ENCODE measurements at places on chromosomes 5 and 9.

GRCh38 chr5:93053825-93054224 is 527.2 kb downstream of the NR2F1-AS1 start:
- no peak for DNase-seq

DNA sequence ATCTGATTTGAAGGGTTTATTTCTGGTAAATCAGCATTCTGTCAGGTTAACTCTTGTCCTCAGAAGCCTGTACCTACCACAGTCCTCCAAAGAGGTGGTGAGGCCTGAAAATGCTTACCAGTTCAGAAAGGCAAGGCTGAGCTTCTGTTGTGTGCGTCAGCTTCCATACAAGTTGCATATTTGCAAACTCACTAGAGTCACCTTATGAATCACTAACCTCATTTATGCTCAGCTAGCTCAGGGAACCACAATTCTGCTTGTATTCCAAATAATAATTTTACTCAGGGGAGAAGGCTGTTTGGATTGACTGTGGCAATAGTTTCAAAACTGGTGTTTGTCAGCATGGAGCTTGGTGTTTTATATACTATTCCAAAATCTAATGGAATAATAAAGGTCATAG is 355.1 kb upstream of the RFX3 start:
- DNase-seq = no peak

- DNase-seq = no peak
Observed at GRCh38 chr5:174528821-174529544, 195.4 kb upstream of the MSX2 start.

DNA sequence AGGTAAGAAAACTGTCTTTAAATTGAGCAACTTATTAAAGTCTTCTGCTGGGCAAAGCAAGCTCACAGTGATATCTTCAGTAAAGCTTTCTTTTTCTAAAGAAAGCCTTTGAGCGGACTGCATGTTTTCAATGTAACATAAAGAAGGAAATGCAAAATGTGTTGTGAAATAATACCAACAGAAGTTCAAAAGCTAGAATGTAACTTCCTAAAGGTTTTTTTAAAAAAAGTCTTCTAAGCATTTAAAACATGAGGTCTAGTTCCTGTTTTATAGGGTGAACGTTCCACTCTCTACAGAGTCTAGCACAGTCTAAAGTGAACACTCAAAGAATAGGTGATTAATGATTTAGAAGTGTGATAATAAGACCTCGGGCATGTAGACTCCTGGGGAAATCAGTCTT is 62.9 kb downstream of the DENND1A start:
- no peak for DNase-seq

DNA sequence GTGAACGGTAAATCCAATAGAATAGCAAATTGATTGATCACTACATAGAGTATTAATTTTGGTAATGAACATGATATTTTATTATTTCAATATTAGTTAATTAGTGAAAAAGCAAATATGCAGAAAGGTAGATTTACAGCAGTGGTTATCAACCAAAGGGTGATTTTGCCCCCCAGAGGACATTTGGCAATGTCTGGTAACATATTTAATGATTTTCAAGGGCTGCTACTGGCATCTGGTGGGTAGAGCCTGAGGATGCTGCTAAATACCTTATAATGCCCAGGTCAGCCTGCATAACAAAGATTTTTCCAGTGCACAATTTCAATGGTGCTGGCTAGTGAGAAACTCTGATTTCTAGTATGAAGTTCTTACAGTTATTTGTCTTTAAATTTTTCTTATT is 1313.7 kb downstream of the PTPRD start:
- no peak for DNase-seq

DNA sequence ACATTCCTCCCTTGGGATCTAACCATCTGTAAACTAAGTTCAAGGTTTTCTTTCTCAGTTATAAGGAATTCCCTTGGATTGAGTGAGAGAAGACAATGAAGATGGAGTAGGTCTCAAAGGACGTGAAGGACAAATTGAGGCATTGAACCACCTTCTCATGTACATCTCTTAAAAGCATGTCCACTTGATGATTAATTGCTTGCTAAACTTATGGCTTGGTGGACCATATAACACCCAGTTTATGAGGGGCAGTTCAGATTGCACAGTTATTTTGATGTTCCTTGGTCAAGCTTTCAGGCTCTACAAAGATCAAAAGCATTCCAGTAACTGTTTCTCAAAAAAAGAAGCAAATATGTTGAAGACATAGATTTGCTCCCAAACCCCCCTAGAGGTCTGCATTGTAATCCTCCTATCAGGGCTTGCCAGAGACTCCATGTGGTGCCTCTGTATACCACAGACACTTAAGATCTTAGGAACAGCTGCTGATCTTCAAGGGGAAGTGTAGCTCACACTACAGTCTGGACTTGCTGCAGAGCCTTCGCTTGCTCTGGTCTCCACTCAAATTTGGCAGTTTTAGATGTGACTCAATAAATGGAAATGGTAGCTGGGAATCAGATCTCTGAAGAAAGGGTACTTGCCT is 56.9 kb upstream of the ALDH1A1 start:
- no peak for DNase-seq

DNA sequence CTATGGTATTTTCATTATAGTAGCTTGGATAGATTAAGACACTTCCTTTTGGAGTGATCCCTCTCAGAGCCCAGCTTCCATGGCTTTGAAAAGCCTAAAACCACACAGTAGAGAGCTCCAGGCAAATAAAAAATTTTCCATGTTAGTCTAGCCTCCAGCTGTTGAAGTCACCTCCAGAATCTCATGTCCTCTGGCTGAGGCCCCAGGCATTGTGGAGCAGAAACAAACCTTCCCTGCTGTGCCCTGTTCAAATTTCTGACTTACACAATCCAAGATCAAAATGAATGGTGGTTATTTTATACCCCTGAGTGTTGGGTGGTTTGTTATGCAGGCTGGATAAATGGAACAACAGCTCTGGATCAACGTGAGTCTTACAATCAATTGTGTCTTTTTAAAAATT is 203.9 kb downstream of the ICE1 start:
- no peak for DNase-seq

GRCh38 chr5:83764101-83764500 is 43.4 kb upstream of the HAPLN1 start:
- DNase-seq = no peak

GRCh38 chr5:99334936-99335335 is 406.1 kb upstream of the CHD1 start:
- no peak for DNase-seq

GRCh38 chr5:136425921-136426320 is 60.6 kb upstream of the TRPC7 start:
- no peak for DNase-seq

DNA sequence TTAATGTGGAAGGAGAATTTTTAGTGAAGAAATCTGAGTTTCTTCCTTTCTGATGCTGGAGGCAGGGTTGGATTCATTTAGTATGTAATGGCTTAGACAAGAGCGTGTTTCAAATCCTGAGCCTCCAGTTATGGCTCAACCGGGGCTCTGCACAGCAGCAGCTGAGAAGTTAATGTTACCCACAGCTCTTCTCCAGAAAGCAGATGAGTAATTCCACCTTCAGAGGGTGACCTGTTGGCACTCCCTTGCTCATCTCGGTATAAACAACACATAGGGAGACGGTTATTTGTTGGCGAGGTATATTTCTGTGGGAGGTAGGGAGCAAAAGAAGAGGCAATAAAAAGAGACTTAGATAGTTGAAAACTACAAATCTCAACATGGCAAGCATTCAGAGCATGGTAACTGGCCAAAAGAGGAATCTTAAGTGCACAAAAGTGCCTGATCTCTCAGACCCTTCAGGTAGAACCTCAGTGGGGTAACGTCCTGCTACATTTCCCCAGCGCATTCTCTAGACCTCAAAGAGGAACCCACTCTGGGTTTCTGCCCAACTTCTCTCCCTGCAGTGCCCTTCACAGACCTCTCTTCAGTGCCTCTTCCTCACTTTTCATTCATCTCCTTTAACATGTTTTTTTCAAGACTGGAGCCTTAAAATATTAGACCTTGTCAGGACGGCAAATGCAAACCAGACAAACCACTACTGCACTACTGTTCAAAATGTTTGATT is 417.5 kb upstream of the ADAMTSL1 start:
- no peak for DNase-seq

- no peak for DNase-seq
Observed at GRCh38 chr9:116151199-116151598, 2.4 kb upstream of the PAPPA start.

DNA sequence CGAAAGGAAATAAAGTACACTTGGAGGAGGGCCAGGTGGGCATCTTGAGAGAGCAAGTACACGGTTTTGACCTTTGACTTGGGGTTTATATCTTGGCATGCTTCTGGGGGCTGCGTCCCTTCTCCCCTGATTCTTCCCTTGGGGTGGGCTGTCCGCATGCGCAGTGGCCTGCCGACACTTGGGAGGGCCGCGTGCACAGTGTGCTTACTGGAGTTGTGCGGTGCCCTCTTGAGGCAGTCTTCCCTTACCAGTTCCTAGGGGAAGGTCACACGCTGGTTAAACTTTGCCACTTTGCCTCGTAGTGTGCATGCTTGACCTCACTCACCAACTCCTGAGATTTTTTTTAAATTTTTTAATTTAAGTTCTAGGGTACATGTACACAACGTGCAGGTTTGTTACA is 4.3 kb upstream of the CLPTM1L start:
- DNase-seq = no peak

GRCh38 chr9:130235558-130236435 is 29.8 kb upstream of the HMCN2 start:
- peak; percentile 83 for DNase-seq

DNA sequence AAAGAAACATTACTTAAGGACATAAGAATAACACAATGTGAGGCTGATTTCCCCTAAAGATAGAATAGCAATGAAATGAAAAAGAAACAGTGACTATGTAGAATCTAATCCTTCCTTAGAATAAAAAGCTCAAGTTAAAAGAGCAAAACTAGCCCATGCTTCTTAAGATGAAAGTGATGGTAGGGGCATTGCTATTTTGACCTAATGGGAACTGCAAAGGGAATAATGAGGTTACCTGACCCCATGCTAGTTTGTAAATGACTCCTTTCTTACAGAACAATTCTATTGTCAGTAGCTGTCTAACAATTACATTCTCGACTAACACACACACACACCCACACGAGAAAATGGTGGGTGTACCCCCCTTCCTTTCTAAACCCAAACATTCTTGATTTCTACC is 575.8 kb downstream of the CSNK1G3 start:
- no peak for DNase-seq

DNA sequence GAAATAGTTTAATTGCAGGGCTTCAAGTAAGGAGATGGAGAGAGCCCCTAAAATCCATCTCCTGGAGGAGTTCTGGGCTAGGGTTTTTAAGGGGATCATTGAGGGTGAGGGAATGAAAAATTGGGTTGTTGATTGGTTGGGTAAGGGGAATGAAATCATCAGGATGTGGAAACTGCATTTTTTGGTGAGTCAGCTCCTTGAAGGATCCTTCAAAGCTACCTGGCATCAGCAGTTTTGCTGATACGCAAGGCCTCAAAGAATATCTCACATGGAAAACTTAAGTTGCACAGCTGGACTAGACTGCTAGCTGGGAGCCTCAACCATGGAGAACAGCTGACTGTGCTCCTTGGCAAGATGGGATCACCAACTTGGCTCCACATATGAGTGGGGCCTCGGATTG is 136.7 kb downstream of the FGF10 start:
- no peak for DNase-seq

DNA sequence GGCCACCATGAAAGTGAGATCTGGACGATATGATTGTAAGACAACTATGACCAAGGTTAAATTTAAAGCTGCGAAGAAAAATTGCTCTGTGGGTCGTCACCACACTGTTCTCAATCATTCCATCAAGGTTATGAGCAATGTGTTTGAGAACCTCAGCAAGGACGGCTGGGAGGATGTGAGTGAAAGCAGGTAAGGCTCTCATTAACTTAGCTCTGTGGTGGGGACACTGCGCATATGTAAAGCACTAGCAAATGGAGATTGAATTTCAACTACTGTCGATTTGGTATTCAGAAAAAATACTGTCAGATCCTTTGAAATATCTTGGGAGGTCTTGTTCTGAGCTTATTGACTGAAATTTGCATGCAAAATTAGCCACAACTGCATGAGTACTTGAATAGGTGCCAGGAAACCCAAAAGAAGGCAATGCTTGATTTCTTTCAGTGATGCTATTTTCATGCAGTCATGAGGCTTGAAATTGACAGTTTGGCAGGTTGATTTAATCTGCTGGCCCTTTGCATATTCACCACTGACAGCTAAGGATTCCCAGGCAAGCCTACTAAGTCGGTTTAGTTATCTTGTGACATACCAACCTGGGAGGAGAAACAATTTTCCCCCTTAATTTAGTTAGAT is 183.9 kb upstream of the SH3GL2 start:
- no peak for DNase-seq

DNA sequence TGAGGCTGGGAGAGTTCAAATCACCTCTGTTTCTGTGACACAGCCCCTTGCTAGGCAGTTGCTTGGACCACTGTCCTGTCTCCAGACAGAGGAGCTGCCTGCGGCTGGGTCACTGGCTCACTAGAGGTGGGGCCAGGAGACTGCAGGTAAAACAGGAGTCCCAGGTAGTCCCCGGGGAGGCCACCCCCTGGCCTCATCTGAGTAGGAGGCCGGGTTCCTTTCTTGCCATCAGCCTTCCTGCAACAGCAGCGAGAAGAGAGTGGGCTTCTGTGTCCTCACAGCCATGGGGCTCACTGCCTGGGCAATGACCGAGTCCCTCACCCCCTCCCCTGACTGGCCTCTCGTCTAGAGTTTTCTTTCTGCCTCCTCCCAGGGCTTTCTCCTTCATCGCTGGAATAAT is 197.5 kb downstream of the CDK5RAP2 start:
- no peak for DNase-seq

DNA sequence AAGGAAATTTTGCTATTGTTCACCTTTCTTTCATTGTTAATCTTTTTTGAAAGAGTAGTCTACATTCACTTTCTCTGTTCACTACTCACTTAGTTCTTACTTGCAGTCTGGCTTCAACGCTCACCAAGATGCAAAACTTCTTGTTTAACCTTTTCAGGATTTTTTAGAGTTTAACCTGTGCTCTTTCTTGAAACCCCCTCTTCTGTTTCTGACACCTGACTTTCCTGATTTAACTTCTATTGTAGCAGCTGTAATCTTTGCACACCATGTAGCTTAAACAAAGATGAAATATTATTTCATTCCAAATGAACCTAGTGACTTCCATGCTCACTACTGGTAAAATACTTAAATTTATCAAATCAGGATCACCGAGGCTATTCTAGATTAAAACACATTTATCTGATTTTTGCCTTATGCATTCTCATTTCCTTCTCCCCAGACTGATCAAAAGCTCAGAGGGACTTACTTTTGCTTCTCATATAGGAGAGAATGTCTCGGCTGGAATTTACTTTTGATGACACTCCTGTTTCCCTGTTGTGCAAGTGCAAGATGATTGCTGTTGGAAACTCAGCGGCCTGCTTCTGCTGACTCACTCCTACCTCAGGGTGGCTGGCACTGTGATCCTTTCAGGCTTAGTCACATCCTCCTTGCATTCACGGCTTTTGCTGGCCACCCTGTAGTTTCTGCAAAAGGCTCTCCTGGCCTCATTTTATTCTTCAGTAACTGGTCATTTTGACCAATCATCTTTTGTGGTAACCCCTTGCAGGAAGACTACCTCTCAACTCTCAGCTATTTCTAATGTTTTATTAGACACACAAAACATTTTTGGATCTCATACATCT is 109.3 kb upstream of the IFNE start:
- no peak for DNase-seq

- DNase-seq = no peak
Observed at GRCh38 chr5:176381979-176382378, 6.4 kb downstream of the NOP16 start.

- no peak for DNase-seq
Observed at GRCh38 chr9:112443200-112443599, 43.4 kb upstream of the KIAA1958 start.

- DNase-seq = no peak
Observed at GRCh38 chr5:151005950-151006576, 14.3 kb upstream of the GPX3 start.

GRCh38 chr9:15361737-15362136 is 54.7 kb upstream of the TTC39B start:
- DNase-seq = no peak

All from GM13976 (cell line).